H7 (cell line): ENCODE measurements at places on chromosomes 16 and 17. TPM values are rescaled to one million over a fixed set of nuclear protein-coding genes. Genes with fewer than 3 reads are reported as not detected.

Gene TPSAB1
- total RNA-seq = not detected in 2 replicates

Gene IGF2BP1
- total RNA-seq = 105 and 124 TPM in 2 replicates

Gene CHST4
- 6.7 and 7.6 TPM in 2 replicates for total RNA-seq

- peak; percentile 48 for DNase-seq
These were observed 237.3 kb upstream of the WSCD1 start for GRCh38 chr17:5832886-5833285.

- no peak for DNase-seq
These were observed 2.7 kb upstream of the KRTAP17-1 start for GRCh38 chr17:41318231-41318630.

DNA sequence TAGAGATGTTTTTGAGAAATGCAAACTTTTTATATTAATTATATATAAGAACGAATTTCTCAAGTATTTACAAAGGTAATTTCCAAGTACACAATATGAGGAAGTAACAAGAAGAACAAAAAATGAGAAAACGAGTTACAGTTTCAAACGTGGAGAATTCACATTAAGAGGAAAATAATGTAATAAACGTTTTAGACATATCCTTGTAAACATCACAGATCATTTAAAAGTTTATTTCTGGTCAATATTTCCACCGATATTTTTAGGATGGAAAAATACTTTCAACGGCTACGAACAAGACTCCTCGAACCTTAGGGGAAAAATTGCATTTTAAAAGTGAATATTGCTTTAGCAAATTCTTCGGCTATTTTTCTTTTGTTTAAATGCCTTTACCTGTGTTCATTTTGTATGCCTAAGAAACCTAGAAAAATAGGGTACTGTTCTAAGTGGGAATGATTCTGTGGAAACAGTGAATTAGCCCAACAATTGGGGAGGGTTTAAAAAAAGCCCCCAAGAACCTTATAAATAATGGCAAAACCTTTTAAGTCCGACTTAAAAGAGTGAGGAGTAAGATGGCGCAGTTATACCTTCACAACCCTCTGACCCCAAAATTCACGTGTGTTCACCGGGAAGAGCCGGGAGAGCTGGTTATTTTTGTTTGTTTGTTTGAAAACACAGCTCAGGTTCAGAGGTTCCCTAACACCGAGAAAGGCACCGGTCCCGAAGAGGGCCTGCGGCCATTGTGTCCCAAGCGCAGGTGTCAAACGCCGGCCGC is 3.3 kb downstream of the HNF1B start:
- no peak for DNase-seq

GRCh38 chr16:12141073-12141951 is 164.8 kb downstream of the SNX29 start:
- DNase-seq = no peak

GRCh38 chr17:75932852-75933251 is 8.0 kb downstream of the FBF1 start:
- no peak for DNase-seq

- no peak for DNase-seq
These were observed 48.4 kb downstream of the SOCS1 start for GRCh38 chr16:11207646-11208045.

DNA sequence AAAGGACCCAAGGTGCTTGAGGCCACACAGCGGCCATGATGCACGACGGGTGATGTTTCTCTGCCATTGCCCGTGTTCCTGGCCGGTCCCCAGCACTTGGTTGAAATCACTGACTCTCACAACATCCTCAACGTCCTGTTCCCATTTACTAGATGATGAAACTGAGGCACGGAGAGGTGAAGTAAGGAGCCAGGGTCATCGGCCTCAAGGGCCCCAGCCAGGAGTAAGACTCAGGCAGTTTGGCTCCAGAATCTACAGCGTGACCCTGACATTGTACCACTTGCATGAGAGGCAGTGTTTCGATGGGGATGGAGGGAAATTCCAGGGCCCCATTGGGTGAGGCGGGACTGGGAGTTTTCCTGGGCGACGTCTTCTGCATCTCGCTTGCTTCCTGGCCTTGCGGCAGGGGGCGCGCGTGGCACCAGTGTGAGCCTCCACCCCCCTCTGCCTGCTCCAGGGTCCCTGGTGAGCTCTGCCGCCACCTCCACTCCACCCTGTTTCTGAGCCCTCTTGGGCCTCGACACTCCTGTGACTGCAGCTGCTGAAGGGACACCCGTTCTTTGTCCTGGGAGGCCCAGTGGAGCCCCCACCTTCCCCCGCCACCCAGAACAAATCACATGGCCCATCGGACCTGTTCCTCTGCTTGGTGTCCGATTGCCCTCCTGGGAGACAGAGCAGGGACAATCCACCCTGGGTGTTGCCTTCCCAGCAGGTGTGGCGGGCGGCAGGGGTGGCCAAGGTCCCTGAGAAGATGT is 133.0 kb upstream of the GSE1 start:
- DNase-seq = peak; percentile 93

DNA sequence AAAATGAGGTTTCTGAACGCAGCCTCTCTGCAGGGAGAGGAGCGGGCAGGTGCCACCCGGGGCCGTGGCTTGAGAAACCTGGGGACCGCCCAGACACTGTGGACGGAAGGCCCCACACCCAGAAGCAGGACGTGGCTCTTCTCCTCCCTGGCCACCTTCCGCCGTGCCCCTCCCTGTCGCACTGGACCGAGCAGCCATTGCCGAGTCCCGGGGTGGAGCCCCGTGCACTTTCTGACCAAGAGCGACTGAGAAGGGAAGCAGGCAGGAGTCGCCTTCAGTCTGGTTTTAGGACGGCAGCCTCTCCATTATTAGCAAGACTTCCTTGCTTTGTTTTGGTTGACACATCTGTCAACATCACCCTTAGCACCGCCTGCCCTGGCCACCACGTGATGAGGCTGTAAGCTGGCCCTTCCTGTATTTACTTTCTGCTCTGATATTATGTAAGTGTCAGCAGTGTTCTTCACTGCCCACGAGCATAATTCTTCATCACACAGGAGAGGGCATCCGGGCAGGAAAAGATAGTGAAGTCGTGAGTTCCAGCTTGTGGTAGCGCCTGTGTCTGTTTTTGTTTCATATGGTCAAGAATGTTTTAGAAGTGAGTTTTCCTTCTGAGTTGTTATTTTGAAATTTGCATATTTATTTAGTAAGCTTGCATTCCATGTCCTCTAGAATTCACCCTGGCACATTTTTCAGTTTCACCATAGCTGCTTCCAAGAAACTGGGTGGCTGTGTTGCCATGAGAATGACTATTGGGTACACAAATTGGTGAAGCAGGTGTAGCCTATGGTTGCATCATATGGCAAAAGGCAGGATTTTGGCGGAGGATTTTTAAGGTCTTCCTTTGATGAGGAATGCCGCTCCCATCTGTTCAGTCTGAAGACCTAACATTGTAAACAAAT is 1.0 kb downstream of the HERPUD1 start:
- DNase-seq = peak; percentile 64

DNA sequence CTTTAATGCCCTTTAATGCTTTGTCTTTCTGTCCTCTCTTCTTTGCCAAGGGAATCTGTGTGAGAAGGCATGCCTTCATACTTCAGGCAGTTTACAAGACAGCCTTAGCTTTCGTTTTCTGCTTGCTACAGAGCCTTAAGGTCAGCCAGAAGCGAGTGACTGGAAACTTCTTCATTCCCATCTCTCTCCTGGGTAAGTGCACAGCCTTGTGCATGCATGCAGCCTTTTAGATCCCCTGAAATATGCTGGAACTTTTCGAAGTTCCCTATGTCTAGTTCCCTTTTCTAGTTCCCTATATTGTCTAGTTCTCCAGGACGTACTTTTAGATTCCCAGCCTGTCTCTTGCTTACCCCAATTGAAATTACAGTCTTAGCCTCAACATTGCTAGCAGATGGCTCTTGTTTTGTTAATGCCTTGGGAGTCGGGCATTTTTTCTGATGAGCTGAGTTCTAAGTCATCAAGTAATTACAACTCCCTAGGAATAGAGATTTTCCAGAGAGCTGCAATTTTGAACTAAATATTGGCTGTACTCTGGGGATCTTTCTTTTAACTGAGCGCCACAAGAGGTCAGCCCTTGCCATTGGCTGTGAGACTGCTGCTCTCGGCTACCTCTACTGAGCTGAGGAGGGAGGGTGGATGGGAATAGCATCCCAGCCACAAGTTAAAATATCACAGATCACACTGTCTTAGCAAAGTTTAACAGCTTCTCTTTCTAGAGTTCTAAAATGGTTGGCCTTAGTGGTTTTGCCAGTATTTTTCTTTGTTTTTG is 22.7 kb upstream of the PPM1D start:
- DNase-seq = peak; percentile 48

DNA sequence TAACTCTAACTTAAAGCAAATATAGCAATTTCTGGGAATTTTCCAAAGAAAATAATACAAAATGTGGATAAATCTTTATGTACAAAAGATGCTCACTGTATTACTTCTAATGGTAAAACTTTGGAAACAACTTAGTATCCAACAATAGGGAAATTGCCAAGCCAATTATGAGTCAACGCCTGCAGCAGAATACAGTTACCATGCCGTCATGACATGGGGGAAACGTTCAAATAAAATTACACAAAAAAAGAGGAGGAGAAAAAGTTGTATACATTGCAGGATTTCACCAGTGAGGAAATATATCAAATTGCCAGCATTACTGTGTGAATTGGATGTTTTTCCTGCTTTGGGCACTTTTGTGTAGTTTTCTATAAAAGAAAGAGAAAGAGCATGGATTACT is 469.6 kb downstream of the SOX9 start:
- DNase-seq = no peak

DNA sequence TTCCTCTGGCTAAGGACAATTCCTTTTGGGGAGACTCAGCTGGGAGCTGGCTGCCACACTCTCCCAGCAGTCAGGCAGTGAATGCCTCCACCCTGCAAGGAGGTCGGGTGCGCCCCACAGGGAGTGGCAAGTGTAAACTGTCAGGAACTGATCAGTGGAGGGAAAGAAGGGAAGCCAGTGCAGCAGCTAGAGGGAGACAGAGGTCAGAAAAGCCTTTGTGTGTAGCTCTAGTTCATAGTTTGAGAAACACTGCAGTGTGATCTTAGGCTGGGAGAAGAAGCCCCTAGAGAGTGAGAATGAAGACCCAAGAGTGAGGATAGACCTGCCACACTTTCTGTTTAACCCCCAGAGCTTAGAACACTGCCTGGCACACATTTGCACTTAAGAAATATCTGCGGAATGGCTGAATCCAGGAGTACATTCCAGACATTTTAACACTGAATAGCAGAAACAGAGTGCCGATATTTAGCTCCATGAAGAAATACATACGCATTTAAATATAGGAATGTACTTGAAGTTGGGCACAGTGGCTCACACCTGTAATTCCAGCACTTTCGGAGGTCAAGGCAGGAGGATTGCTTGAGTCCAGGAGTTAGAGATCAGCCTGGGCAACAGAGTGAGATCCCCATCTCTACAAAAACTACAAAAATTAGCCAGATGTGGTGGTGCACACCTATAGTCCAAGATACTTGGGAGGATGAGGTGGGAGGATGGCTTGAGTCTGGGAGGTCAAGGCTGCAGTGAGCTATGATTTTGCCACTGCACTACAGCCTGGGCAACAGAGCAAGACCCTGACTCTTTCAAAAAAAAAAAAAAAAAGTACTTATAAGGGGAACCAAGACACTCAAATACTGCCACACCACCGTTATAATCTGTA is 11.1 kb upstream of the SLC5A11 start:
- DNase-seq = peak; percentile 69
